ENCODE measurements at places on chromosomes 2 and 18. TPM values are rescaled to one million over a fixed set of nuclear protein-coding genes. Genes with fewer than 3 reads are reported as not detected.

DNA sequence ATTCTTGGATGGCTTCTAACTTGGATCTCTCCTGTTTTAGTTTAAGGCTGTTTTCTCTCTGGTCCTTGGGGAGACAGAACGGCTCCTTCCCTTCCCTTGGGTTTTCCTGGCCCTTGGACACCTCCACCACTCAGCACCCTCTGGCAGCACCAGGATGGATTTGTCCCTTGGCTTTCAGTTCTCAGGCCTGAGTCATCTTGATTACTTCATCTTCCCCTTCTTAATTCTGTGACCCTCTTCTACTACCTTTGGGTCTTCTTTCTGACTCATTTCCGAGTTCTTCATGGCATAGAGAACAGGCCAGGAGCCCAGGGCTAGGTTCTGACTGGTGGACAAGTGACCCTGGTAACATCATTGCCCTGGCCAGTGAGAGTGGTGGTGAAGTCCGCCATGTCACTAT lies 14.9 kb downstream of the IGFBP2 start:
- DNase-seq = no peak

DNA sequence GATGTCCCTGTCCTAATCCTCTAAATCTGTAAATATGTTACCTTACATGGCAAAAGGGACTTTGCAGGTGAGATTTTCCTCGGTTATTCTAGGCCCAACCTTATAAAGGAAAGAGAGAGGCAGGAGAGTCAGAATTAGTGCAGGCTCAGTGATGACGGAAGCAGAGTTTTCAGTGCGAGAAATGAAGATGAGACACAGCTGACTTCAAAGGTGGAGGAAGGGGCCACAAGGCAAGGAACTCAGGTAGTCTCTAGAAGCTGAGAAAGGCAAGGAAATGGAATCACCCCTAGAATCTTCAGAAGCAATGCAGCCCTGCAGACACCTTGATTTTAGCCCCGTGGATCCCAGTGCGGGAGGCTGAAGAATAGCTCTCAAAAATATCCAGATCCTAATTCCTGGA lies 7.2 kb upstream of the LCLAT1 start:
- no peak for DNase-seq

- no peak for DNase-seq
These were observed 72.8 kb upstream of the DTNA start for GRCh38 chr18:34637094-34637801.

- DNase-seq = no peak
These were observed 78.4 kb downstream of the UXS1 start for GRCh38 chr2:106115665-106116064.

GRCh38 chr2:47269316-47270232 lies 114.5 kb upstream of the STPG4 start:
- peak; percentile 93 for DNase-seq

- no peak for DNase-seq
These were observed 250.5 kb upstream of the TMEM200C start for GRCh38 chr18:6145645-6146306.

DNA sequence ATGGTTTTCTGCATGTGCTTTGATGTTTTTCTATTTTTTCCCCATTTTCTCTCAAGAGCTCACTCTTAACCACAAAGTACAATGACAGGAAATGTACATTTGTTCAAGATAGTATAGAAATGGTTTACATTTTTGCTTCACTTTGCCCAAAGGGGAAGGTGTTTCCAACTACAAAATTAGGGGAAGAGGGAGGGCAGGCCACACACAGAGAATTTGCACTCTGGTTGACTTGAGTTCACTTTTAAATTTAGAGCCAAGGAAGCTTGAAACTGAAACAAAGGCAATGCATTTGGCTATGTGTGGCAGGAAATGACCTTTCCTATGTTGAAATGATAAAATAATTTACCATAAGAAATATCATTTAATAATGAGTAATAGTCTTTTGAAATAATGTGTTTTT lies 19.1 kb upstream of the VIT start:
- no peak for DNase-seq

DNA sequence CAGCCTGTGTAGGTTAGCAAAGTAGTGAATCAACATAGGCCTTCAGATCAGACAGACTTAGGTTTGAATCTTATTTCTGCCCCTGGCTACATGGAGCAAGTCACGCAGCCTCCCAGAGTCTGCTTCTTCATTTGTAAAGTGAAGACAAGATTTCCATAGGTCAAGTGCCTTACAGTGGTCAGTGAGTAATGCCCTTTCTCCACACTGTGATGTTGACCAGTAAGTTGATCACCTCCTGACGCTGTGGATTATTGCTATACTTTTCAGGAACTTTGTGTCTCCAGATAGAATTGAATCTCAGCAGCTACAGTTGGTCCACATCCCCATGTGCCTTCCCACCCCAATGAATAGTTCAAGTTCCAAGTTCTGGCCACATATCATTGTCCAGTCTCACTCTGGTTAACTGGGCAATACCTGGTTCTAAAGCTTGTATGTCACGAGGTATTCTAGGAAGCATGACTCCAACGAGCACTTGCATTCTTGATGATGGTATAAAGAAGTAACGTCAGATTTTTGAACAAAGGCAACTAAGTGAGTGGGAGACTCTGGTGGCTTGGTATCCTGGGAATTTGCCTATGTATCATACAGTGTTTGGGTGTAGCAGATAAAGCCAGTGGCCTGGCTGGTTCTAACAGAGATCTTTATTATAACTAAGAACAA lies 2.1 kb upstream of the CLIP4 start:
- DNase-seq = peak; percentile 71

DNA sequence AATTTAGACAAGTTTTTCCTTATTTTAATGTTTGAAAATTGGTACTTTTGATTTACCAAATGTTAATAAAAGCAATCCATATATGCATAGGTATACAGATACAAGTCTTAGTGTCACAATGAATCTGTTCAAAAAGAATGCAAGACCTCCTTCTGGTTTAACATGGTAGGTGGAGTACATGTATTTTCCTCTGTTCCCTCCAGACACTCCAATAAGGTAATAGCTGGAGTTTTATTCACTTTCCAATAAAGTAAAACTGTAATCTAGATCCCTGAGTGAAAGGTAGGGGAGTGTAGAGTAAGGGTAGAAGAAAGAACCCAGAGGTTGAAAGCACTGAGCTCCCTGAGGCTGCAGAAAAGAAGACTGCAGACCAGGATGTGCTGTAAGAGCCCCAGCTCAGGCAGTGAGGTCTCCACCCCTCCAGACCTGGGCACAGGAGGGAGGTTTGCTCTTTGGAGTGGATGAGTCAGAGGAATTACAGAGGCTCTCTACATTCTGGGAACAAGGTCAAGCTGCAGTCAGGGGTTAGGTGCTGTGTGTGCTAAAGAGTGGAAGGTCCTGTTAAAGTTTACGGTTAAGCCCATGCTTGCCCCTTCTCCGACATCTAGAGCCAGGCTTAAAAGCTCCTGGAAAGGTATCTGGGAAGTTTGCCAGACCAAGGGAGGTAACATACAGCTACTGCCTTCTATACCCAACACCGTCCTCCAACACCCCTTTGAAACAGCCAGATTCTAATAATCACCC lies 27.6 kb upstream of the STAT1 start:
- DNase-seq = no peak

DNA sequence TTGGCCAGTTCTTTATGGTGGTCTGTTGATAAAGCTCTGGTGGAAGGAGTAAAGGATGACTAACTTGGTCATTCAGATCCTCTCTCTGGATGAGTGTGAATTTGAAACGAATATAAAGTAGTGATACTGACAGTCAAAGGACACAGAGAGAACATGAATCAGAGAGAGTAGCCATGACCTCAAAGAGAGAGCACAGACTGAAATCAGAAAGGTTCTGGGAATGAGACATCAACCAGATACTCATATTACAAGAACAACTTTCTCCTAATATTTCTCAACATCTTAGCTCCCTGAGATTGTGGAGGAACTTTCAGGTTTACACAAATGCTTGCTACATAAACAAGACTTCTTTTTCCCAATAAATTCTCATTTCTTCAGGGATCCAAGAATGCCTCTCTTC lies 849.1 kb upstream of the CHAC2 start:
- DNase-seq = no peak

DNA sequence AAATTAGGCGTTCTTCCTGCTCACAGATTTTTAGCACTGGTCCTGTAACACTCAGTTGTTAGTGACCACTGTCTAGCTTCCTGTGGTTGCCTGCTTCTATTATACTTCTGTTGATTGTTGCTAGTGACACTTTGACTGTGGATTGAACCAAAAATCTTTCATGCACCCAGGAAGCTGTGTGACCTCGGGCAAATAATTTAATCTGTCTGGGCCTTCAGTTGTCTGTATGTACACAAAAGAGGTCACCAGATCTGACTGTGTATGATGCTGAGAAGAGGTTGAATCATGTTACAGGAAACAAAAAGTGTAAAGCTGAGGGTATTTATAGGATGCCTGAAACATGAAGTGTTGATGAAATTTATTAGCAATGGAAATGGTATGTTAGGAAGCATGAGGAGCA lies 12.7 kb downstream of the ICOS start:
- no peak for DNase-seq

- no peak for DNase-seq
These were observed 168.3 kb downstream of the OTX1 start for GRCh38 chr2:63218800-63219526.

DNA sequence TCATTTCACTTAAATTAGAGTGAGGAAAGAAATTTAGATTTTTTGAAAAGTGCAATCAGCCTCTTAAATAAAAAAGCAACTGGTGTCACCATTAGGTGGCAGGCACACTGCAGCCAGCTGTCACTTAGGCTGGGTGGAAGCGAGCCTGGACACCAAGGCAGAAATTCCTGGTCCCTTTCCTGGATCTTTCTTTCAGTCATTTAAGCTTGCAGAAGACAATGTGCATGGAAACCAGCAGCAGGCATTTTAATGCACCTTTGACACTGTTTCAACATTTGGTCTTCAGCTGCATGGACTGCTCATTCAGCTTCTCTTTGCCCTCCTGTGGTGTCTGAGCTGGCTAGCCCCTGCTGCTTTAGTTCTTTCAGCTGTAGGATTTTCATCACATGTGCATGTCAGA lies 61.0 kb downstream of the AQP4 start:
- no peak for DNase-seq

DNA sequence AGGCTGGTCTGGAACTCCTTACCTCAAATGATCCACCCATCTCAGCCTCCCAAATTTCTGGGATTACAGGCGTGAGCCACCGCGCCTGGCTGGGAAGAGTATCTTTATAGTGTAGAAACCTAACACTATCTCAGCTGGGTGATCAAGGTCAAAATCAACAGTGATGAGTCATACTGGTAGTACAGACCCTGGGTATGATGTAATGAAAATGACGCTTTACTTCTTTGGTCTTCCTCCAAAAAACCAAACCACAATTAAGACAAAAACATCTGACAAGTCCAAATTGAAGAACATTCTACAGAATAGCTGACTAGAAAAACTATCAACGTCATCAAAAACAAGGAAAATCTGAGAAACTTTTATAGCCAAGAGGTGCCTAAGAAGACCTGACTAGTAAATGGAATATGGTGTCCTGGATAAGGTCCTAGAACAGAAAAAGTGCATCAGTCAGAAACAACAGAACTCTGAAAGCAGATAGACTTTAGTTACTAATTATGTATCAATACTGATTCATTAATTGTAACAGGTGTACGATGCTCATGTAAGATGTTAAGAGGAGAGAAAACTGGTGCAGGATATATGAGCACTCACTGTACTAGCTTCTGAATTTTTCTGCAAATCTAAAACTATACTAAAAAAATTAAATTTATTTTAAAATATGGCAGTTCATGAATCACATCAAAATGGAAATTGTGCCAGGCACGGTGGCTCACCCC lies 25.4 kb downstream of the PDCL3 start:
- peak; percentile 31 for DNase-seq

DNA sequence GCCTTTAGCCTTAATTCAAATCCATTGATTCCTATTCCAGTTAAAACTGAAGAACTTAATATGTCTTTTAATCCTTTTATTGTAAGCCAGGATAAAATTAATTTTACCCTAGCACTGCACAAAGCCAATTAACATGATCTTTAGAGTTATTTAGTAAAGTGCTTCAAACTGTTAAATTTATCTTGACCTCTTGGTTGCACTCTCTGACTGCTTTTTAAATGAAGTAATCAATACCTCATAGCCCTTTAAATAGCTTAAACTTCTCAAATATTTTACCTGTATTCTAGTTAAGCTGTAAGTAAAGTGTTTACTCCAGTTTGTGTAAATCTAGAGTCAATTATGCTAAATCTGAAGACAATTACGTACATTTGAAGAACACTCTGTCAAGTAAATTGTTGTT lies 221.0 kb downstream of the WDR7 start:
- no peak for DNase-seq

DNA sequence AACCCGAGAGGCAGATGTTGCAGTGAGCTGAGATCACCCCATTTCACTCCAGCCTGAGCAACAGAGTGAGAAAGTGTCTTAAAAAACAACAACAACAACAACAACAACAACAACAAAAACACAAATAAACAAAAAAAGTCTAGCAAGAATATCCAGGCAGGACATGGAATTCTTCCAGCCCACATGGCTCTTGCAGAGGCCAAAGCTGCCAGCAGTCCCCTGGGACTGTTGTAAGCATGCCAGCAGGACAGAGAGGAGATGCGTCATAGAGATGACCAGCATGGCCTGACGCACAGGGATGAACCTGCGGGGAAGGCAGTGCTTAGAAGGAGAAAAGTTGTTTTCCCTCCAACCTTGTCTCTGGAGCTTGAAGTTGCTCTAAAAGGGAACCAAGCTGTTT lies 182.3 kb upstream of the PGAP1 start:
- DNase-seq = peak; percentile 92

Gene ADGRF3
- total RNA-seq = 1.1 TPM

Gene MDH1B
- total RNA-seq = 0.32 TPM

Gene SERPINB13
- not detected for total RNA-seq

Gene IDH1
- 79.4 TPM for total RNA-seq

Data from myocyte (in vitro differentiated cells).